ENCODE measurements at places on chromosomes 2 and 18.

DNA sequence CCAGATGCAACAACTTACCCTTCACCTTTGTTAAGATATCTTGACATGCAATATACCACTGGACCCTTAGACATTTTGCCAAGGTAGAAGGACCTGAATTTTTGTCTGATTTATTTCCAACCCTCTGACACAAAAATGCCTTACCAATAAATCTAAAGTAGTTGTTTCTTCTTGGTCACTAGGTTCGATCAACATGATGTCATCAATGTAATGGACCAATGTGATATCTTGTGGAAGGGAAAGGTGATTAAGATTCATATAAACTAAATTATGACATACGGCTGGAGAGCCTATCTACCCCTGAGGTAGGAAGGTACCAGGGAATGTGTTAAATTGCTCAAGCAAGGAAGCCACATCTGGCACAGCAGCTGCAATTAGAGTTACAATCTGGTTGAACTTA, 67.7 kb upstream of the SERPINE2 start:
- no peak for DNase-seq

DNA sequence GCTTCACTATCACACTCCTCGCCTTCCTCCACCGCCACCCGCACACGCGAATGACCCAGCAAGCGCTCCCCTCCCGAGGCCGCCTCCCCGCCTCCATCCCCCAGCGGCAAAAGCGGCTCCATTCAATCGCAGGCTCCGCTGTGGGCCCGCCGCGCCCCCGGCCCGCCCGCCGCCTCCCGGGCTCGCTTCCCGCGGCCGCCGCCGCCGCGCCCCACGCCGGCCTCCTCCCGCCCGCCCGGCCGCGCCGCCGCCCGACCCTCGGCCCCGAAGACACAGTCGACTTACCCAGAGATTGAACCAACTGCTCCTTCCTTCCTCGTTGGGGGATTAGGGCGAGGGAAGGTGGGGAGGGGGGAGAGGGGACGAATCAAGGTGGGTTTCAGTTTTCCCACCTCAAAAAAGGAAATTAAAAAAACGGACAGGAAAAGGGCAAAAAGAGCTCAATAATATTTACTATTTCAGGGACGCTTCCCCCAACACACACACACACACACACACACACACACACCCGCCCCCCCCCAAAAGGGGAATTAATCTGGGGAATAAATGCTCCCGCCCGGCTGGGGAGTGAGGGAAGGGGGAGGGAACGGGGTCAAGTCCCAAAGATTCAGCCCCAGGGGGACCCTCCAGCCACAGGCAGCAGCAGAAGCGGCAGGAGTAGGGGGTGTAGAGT, 743 bp downstream of the XPO1 start:
- peak; percentile 37 for DNase-seq

DNA sequence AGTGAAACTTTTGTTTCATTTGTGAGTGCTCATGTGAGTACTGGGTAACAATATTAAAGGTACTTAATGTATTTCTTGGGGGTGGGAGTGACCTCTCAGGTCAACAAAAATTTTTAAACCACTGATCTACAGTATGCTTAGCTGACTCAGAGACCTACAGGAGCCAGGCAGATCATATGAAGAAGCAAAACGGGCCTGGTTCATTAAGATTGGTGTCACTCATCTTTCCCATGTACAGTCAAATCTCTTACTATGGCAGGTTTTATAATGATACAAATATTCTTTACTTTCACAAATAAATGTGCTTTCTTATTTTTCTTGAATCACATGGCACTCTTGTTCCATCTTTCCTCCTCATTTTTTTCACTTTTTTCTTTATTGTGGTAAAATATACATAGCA, 7.7 kb upstream of the TMSB10 start:
- no peak for DNase-seq

- no peak for DNase-seq
These were observed 267.6 kb downstream of the TMX3 start for GRCh38 chr18:68447286-68447685.

- DNase-seq = no peak
These were observed 1.5 kb downstream of the SLC30A3 start for GRCh38 chr2:27261241-27261925.

- peak; percentile 82 for DNase-seq
These were observed 24.8 kb downstream of the GALM start for GRCh38 chr2:38690499-38691420.

DNA sequence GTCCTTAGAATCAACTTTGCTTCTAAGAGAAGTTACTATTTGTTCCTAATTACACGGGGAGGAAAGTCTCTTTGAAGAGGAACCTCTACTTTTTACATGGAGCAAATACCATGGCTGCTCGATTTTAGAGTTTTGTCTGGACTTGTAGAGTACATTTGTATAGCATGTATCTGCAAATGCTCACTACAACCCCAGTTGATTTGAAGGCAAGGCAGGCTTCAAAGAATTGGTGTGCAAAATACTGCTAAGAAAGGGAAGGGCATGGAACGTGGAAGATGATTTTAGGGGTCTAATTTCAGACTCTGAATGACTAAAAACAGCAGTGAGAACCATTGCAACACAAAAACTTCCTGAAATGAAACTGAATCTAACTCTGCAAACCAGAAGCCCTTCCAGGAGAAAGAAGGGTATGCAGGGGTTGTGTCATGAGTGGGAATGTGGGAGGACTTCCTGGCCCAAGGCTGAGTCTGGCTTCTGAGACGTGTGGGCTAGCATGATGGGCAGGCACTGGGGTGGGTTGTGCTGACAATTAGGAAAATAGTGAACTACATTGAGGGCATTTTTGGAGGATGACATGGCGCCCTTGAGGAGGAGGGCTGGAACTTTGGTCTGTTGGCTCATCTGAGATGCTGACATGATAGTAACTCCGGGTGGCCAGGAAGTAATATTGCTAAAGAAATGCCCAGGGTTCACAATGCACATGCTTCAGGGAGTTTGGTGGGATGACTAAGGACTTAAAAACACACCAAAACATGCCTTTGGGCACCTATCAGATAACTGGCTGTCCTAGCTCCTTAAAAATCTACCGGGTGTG, 18.9 kb upstream of the IL1R2 start:
- DNase-seq = peak; percentile 25

DNA sequence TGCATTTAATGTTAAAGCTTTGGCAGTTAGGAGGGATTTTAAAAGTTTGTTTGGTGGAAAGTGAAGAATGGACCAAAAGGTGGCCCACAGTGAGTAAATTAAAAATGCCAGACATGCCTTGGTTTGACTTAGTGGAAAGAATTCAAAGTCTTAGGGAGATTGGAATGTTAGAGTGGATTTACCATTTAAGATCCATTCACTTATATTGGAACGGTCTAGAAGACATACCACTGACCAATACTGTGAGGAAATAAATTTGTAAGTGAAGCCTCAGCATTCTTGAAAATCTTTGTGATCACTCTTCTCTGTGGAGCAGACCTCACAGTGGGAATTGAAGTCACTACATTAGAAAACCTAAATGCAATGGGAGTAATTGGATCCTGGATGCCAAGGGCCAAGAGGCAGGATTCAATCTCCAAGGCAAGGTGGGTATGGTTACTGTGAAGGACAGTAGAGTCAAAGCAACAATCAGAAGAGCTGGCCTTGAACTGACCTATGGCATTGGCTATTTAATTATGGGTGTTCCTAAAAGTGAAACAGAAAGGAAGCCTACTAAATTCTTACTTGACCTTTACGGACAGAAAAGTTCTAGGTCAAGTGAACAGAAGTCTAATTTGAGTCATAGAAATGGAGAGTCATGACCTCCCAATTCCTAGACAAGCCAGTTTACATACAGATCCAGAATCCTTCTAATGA, 40.2 kb upstream of the VRK2 start:
- no peak for DNase-seq

GRCh38 chr2:20429528-20429927, 17.3 kb upstream of the RHOB start:
- peak; percentile 43 for DNase-seq

- no peak for DNase-seq
These were observed 230.9 kb downstream of the GCA start for GRCh38 chr2:162574615-162575452.

Measured in hematopoietic multipotent progenitor cell treated with erythropoietin and hydrocortisone succinate and interleukin-3 and kit ligand, for 4 days (in vitro differentiated cells).